Activated T-helper 1 cell treated with Interleukin-2 at 50 U/mL for 16 hours (primary cell): ENCODE measurements at places on chromosomes 6 and 20.
A peak's percentile ranks its signal among the peaks of the same experiment; 100 is the strongest.

DNA sequence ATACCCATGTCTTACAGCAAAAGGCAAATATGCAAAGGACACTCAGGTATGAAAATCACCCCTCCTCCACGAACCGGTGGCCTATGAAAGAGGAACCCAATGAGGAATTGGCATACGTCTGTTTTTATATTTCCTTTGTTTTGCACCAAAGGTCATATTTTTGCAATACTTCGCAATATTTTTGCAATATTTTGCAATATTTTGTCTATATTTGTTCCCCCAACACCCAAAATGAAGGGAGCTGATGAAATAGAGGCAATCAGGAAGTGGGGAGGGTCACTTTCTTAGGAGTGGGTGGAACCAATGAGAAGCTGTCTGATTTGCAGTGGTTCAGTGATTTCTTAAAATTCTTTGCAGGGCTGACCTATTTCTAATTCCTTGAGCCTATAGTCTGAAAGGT is 296.8 kb upstream of the TSHZ2 start:
- no peak for DNase-seq

DNA sequence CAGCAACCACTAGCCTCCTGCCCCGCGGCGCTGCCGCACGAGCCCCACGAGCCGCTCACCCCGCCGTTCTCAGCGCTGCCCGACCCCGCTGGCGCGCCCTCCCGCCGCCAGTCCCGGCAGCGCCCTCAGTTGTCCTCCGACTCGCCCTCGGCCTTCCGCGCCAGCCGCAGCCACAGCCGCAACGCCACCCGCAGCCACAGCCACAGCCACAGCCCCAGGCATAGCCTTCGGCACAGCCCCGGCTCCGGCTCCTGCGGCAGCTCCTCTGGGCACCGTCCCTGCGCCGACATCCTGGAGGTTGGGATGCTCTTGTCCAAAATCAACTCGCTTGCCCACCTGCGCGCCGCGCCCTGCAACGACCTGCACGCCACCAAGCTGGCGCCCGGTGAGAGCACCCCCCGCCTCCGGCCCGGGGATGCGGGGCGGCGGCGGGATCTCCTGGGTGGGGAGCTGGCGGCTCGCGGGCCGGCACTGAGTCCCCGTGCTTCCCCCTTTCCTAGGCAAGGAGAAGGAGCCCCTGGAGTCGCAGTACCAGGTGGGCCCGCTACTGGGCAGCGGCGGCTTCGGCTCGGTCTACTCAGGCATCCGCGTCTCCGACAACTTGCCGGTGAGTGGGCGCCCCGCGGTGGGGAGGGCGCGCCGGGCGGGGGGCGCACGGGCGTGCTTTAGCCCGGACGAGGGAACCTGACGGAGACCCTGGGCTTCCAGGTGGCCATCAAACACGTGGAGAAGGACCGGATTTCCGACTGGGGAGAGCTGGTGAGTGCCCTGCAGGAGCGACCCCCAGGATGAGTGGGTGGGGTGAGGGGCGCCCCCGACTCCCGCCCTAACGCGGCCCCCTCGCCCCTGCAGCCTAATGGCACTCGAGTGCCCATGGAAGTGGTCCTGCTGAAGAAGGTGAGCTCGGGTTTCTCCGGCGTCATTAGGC is 585 bp downstream of the PIM1 start:
- DNase-seq: peak; percentile 27

DNA sequence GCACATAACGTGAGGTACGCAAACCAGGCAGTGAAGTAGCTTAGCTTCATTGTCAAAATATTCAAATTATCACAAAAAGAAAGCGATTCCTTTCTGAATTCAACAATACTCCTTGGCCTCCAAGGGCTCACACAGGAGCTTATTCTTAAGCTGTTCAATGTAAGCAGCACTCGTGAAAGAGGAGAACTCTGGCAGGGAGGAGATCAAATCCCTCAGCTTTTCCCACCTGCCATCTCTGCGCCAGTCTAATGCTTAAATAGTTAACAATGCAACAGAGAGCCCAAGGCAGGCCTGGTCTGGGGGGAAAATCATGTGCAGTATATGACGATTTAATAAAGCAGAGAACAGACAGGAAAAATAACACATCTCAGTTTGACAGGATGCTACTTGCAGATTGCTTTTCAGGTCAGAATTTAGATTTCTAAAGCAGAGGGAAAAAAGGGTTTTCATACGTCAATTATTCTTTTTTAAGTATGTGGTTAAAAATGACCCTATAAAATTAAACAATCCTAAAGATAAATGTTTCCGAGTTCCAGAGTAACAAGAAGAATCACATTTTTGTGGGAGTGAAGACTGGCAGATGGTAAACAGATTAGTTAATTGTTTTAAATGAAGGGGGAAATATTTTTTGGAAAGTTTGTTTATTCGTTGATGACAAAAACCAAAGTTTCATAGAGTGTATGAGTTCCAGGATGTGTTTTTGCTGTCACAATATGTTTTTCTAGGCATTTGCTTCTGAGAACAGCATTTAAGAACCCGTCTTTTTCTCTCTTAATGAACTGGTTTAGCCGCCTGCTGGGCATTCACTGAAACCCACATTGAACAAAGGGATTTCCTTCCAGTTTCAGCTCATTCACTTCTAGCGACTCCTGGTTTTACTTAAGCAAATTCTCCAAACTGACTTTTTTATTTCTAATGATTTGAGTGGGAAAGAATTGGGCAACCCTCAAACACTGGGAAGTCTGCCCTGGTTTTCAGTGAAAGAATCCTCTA is 45.9 kb downstream of the PLAGL1 start:
- no peak for DNase-seq

DNA sequence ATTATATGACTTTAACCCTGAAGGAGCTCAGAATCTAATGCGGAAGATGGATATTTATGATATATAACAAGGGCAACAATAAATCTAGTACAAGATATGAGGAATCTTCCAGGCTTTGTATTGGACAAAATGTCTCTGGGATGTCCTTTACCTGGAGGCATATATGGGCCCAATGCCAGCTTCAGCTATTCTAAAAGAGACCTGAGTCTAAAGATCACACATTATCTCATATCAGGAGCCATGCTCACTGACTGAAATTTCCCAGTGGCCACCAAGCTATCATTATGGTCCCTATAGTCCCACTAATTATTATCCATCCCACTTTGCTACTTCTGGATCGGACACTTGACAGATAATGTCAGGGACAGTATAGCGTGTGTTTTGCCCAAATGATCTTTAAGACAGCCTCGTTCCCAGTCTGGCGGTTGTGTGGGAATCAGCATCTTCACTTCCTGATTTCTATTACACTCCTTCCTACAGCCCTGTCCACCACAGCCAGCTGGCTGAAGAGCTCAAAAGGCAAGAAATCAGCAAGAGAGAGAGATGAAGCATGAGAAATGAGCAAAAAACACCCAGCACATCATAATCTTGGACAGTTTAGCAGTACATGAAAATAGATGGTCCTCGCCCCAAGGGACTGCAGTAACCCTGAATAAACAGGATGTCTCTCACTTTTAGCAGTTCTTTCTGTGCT is 34.9 kb downstream of the KLHL31 start:
- DNase-seq: no peak

DNA sequence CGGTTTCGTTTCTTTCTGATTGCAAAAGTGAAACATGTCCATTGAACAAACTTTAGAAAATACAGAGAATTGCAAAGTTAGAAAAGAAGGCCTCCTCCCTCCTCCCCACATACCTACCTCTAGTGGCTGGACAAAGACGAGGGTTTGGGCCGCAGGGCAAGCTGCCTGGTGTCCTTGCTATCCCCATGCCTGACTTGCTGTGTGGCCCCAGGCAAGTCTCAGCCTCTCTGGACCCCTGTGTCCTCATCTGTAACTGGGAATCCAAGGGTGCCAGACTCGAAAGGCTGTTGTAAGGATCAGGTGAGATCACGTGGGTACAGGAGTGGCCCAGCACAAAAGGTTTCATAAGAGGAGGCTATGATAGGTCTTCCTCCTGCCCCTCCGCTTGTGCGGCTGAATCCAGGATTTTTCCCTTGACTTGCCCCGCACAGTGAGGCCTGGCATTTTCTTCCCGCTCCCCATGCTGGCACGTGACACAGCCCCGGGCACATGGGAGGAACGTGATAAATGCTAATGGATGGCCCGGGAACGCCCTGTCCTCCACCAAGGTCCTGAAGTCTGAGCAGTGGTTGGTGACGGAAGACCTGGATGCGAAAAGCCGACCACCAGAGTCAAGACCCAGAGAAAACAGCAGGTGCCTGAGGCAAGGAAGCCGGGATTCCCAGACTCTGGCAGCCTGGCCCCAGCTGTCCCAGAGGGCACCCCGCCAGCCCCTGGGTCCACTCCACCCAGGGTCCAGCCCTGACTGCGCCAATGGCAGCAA is 55.8 kb downstream of the UBE2V1 start:
- no peak for DNase-seq

GRCh38 chr6:112086744-112087135 is 542 bp downstream of the TUBE1 start:
- no peak for DNase-seq

DNA sequence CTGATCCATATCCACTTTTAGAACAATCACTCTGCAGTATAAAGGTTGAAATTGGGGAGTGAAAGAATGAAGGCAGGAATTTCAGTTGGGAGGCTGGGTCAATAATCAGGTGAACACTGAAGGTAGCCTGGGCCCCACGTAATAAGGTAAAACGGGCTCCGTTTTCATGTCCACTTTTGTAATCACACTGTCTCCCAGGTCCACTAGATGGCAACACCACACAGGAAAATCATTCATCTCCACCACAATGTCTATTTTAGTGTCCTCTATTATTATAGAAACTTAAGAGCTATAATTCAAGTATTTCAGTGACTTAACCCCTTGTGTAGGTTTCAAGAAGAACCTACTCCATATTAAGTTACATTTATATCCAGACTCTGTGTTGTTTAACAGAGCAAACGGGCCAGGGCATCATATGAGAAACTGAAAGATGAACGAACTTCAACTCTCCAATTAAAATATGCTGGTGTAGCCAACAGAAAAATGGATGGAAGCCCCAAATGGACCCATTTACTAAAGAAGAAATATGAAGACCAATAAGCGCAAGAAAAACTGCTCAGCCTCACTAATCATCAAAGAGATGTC is 45.9 kb upstream of the MC3R start:
- DNase-seq: no peak

DNA sequence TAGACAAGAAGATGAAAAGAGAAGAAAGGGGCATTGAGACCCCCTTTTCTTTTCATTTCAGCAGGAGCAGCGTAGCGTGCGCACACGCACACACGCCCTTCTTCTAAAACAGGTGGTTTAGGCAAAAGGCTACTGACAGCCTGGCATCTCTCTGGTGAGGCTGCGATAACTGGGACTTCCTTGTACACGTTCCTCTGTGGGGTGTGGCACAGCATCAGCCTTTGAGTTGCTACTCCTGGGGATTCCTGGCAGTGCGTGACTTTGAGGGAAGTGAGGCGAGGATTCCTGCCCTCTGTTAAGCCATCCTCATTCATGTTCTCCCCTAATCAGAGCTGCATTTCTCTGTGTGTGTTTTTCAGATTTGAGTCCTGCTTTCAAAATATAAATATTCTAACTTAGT is 94.7 kb downstream of the TMEM170B start:
- no peak for DNase-seq

DNA sequence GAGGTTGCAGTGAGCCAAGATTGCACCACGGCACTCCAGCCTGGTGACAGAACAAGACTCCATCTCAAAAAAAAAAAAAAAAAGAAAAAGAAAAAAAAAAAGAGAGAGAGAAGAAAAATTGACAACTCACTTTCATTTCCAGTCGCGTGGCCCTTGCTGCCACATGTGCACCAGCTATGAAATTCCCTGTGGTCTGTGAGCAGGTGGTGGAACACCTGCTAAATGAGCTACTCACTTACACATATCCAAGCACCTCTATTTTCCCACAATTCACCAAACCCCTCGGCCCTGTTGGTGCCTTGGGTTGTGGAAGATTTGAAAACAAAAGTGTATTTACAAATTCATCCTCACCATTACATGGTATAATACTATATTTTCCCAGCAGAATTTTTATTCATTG is 105.2 kb upstream of the ASF1A start:
- DNase-seq: no peak

GRCh38 chr6:76835293-76835692 is 628.0 kb downstream of the HTR1B start:
- DNase-seq: no peak

DNA sequence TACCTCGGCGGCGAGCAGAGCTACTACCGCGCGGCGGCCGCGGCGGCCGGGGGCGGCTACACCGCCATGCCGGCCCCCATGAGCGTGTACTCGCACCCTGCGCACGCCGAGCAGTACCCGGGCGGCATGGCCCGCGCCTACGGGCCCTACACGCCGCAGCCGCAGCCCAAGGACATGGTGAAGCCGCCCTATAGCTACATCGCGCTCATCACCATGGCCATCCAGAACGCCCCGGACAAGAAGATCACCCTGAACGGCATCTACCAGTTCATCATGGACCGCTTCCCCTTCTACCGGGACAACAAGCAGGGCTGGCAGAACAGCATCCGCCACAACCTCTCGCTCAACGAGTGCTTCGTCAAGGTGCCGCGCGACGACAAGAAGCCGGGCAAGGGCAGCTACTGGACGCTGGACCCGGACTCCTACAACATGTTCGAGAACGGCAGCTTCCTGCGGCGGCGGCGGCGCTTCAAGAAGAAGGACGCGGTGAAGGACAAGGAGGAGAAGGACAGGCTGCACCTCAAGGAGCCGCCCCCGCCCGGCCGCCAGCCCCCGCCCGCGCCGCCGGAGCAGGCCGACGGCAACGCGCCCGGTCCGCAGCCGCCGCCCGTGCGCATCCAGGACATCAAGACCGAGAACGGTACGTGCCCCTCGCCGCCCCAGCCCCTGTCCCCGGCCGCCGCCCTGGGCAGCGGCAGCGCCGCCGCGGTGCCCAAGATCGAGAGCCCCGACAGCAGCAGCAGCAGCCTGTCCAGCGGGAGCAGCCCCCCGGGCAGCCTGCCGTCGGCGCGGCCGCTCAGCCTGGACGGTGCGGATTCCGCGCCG is 994 bp downstream of the FOXC1 start:
- DNase-seq: no peak

- DNase-seq: no peak
These were observed 119.0 kb upstream of the MCHR2 start for GRCh38 chr6:100112855-100113508.

- no peak for DNase-seq
These were observed 132.8 kb downstream of the PHACTR3 start for GRCh38 chr20:59737073-59737666.

- DNase-seq: no peak
These were observed 420.9 kb downstream of the GJA1 start for GRCh38 chr6:121856296-121856695.

DNA sequence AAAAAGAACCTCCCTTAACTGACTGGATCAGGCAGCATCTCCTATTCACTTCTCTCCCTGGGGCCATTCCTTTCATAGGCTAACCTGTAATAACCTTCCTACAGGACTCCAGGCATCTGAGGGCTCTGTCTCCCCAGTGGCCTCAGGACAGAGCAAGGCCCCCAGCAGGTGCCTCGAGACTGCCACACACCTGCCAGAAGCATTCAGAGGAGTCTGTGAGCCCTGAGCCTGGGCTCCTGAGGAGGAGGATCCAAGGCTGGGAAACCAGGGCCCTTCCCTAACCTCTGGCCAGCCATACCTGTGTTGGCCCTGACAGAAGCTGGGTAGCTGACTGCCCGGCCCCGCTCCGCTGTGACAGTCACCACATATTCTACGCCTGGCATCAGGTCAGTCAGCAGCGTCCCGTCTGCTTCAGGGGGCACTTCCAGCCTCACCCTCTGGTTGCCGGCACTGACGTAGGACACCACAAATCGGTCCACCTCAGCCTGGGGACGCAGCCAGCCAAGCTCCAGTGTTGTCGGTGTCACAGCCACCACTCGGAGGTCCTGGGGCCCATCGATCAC is 20.6 kb downstream of the TNXB start:
- no peak for DNase-seq
